CD4-positive, alpha-beta T cell treated with Interleukin-10 for 1 hour (primary cell): ENCODE measurements at places on chromosomes 1 and 21.
A peak's percentile ranks its signal among the peaks of the same experiment; 100 is the strongest.

DNA sequence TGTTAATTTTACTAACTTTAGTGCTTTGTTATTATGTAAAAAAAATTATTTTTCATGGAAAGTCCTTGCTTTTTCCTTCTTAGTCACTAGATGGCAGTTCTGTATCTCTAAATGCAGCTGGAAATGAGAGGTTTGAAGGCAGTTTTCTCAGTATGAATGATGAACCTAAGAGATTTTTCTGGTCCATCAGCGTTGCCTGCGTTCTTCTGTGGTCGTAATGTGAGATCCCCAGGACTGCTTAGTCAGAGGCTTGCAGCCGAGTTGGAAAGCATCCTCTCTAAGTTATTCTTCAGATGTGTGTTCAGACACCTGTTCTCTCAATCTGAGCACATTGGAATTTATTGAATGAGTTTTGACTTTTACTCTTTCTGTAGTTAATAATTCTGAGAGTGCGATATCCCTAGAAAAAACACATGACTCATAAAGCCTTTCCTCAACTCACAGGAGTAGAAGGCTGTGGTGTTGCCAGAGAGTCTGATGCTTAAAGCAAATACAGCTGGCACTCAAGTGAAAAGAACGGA is 99.3 kb downstream of the FMN2 start:
- DNase-seq, result no peak

DNA sequence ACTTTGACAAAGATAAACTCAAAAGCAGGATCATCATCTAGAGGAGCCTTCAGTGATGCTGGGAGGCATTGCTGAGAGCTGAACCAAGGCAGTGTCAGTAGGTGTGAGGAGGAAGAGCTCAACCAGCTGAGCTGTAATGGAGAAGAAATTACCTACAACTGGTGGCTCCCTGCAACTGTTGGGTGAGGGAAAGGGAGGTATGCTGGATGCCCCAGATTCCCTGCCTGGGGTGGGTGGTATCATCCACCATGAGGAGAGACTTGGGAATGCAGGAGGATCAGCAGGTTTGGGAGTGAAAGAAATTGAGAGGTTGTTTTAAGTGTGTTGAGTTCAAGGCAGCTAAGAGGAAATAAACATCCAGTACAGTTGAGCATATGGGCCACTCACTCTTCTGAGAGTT is 199.8 kb downstream of the DNM3 start:
- DNase-seq, result no peak

DNA sequence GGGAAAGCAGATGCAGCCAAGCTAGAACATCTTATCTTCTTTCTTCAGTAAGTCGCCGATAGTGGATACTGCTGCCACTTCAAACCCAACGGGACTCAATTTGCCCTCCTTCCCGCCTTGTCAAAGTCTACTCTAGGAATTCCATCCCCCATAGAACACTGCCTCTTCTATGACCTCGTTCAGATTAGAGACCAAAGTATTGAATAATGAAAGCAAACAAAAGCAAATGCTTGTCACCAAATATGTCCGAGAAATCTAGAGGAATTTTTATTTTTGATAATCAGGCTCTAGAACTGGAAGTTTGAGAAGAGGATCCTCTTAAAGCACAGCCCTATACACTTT is 853 bp upstream of the RRAGC start:
- no peak for DNase-seq

GRCh38 chr21:21187579-21187978 is 189.4 kb downstream of the NCAM2 start:
- DNase-seq, result no peak

DNA sequence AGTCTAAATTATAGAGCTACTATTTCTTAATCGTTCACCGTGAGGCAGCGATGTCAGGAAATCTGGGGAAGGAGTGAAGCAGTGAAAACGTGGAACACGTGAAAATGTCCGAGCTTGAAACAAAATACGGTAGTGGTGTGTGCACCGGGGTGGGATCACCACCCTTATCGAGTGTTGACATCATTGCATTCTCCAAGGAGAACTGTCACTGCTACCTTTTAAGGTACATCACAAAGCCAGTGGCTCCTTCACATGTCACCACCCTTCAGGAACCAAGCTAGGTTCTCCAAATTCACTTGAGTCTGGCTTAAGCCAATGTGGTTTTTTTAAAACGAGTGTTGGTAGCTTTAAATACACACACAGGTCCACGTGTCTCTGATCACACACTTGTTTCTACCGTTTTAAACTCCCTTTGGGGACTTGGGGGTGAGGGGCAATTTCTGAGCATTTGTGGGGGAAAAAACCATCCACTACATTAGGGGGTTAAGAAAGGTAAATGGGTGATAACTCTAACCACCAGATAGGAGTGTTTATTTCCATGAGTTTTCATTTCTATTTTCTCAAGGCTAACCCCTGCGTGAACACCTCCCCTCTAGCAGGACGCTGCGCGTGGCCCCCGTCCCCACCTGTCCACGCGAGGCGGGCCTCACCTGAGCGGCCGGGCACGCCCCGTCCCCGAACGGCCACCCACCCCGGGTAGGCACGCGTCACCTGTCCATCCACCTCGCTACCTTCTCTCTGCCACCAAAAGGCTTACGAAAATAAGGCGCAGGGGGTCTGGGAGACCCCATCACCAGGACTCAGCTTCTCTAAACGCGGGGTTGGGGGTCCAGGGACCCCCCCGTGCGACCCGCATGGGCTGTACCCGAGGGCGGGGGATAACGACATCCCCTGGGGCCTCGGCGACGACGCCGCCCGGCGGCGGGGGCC is 978 bp downstream of the PRDM15 start:
- peak; percentile 33 for DNase-seq

GRCh38 chr21:34046917-34047316 is 26.5 kb upstream of the MRPS6 start:
- DNase-seq, result peak; percentile 9

DNA sequence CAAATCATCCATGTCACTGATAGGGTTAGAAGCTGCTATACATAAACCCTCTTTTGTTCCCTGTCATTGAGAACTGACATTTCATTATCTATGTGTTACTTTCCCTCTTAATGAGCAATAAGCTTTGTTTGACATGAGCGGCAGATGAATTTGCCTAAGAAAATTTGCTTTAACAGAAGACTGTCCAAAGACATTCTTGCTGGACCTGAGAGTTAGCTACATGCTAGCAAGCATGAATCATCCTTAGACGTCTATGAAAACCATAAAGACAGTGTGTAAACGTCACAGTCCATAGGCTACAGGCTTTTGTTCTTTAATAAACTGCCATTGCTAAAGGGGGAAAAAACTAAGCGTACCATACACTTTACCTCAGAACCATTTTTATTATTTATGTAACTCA is 73.1 kb downstream of the TNFSF4 start:
- no peak for DNase-seq

GRCh38 chr1:93015590-93015989 is 54.3 kb upstream of the DIPK1A start:
- DNase-seq, result no peak

DNA sequence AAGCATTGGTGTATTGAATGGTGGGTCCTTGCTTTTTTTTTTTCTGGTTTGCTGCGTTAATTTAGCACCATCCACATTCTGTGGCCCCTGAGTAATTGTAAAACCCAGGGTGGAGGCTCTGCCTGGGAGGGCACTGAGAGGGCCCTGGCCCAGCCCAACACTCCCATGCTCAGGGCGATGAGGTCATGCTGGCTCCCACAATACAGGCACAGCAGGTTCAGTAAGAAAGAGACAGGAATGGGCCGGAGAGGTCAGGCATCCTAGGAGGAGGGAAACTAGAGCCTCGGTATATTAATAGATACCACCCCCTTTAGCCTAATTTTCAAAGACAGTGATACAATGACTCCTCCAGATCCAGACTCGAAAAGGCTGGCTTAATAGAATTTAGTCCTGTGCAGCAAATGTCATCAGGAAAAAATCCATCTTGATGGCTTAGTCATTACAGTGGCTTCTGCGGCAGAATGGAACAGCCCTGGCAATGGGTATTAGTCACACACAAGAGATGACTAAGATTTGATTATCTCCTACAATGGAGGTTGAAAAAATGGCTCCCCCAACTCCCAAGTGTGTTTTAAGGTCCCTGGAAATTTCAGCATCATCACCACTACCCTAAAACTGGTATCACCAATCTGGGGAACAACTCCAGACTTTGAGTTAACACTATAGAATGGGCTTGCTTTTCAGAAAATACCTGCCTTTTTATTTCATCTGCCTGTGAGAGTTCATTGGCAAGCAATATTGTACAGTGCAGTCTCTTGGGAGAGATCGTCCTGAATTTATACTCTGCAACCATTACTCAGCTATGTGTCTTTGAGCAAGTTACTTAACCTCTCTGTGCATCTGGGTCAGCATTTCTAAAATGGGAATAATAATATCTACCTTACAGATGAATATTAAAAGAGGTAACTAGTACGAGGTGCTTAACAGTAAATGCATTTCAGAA is 43.9 kb upstream of the LYST start:
- DNase-seq, result no peak
